ENCODE measurements at places on chromosomes 5 and 9.
A peak's percentile ranks its signal among the peaks of the same experiment; 100 is the strongest.

- DNase-seq: no peak
These were observed 17.8 kb downstream of the SNX24 start for GRCh38 chr5:122863240-122863639.

DNA sequence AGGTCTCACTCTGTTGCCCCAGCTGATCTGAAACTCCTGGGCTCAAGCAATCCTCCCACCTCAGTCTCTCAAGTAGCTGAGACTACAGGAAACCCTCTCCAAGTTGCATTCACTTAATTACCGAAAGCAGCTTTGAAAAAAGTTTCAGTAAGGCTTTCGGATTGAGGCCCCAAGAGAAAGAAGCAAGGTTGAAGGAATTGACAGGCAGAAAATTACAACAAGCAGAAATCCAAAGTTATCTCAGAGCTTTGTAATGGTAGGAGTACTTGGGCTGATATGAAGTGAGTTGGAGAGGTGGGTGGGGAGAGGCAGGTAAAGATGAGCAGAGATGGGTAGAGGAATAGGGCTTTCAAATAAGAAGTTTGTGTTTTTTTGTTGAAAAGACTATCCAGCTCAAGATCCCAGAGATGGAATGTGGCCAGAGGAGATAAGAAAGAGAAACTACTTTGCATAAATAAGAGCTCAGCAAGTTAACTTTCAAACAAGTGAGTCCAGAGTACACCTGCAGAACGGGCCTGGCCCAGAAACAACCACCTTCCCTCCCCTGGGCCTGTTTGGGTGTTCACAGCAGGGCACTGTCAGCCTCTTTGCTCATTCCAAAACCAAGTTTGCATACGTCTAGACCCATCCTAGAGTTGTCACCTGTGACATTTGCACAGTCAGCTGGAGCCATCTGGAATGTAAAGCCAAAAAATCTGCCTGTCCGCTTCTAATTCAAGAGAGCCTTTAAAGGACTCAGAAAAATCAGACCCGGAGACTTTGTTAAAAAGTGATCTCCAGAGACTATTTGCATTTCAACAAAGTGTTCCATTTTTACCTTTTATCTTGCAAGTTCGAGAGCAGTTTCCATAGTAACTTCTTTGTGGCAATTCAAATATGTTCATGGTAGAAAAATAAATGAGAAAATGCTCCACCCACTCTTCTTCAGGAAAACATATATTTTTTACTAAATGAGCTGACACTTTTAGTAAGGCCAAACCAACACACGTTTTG is 2.2 kb upstream of the CLINT1 start:
- no peak for DNase-seq

- peak; percentile 62 for DNase-seq
These were observed 79.3 kb downstream of the SLC28A3 start for GRCh38 chr9:84261070-84261746.

DNA sequence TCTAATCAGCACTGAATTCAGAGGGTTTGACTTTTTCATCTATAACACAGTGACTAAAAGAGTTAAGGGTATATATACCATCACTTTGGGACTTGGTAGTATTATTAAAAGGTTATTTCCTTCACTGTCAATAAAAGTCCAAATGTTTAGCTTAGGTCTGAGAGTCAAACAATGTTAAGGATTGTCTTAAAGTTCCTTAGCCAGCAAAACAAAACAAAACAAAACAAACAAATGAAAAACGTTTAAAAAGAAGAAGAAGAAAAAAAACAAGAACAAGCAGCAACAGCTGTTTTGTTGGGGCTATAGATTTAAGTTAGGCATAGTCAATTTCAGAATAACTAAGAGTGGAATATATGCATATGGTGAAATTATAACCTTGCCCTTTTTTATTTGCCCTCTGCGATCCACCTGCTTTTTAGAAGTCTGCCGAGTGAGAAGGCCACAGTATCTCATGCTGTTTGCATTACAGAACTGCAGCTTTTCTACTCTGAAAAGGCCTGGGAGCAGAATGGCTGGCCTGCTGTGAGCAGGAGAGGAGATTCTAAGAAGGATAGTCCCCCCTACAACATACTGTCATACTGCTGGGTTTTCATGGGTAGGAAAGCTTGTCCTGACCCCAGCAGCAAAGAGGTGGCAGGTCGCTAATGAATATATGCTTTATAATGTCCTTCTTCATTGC is 141.7 kb downstream of the NTRK2 start:
- no peak for DNase-seq

DNA sequence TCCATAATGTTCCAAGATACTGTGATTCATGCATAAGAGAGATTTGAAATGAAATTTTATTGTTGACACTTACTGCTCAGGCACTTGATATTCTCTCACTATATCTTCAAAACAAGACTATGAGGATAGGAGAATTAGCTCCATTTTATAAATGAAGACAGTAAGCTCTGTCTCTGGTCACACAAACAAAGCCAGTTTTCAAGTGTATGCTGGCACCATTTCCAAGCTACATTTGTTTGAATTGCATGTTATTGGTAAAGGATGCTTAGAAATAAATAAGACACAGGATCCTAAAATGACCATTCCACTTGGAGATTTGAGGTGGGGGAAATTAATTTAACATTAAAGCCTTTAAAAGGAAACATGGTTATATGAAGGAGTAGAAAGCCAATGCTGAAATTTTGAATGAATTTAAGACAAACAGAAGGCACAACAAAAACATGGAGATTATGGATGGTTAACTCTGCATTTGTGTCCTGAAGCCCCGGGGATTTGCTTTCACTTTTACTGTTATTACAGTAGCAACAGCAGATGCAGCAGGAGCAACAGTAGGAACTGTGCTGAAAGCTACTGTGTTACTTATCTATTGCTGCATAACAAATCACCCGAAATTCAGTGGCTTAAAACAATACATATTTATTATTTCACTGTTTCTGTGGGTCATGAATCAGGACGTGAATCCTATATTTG is 79.7 kb upstream of the ASTN2 start:
- DNase-seq: no peak
